Activated CD4-positive, CD25-positive, alpha-beta regulatory T cell treated with anti-CD3 and anti-CD28 coated beads, Interleukin-2, amount 50 U/mL, for 72 hours (primary cell): ENCODE measurements at places on chromosomes 7 and 10.
A peak's percentile ranks its signal among the peaks of the same experiment; 100 is the strongest.

- no peak for DNase-seq
Observed at GRCh38 chr7:121071662-121072061, 83.2 kb downstream of the CPED1 start.

DNA sequence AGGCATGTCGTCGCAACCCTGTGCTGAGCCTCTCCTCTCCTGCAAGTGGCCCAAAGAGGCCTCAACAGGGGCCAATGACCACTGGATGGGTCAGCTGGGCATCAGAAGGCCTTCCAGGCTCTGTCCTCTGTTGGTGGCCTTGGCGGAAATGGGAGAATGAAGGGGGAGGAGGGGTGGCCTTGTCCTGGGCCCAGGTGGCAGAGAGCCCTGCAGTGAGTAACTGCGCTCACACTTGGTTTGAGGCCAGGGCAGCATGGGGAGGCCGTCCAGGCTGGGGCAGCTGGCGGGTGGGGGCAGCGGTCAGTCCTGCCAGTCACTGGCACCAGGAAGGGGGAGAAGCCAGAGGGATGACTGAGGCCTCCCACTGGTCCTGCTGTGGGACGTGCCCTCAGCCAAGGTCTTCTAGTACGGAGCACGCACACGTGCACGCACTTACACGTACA lies 59.8 kb downstream of the LHPP start:
- DNase-seq = no peak

GRCh38 chr7:151900986-151901621 lies 24.2 kb upstream of the PRKAG2 start:
- DNase-seq = no peak

DNA sequence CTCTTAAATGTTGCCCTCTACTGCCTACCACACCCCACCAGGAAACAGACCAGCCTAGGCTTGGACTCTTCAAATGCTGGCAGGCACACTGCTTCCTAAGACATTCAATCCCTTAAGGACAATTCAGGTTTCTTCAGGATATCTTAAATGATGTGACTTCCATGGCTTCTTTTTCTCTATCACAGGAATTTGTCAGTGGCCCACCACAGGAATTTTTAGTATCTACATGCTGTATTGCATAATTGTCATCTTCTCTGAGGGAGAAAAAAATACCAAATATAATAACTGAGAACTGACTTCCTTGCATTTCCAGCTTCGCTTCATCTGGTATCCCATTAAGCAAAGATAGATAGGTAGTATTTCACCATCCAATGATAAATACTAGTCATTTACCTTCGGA lies 129.3 kb downstream of the WNT2 start:
- no peak for DNase-seq

GRCh38 chr7:49812534-49812933 lies 39.1 kb downstream of the VWC2 start:
- DNase-seq = no peak

DNA sequence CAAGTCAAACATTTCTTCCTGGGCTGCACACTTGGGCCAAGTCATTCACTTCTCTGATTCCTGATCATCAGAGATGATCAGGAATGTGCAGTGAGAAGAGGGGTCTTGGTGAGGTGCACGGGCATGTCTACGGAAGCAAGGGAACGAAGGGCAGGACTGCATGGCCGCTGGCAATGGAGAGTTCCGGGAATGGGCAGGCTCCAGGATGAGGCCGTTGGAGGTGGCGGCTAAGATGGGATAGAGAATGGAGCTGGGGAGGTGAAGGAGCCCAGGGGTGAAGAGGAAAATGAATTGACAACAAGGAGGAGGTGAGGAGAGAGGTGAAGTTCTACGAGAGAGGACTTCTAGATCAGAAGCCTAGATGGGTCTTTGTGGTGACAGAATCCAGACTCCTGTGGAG lies 260.0 kb downstream of the GRID1 start:
- DNase-seq = no peak

DNA sequence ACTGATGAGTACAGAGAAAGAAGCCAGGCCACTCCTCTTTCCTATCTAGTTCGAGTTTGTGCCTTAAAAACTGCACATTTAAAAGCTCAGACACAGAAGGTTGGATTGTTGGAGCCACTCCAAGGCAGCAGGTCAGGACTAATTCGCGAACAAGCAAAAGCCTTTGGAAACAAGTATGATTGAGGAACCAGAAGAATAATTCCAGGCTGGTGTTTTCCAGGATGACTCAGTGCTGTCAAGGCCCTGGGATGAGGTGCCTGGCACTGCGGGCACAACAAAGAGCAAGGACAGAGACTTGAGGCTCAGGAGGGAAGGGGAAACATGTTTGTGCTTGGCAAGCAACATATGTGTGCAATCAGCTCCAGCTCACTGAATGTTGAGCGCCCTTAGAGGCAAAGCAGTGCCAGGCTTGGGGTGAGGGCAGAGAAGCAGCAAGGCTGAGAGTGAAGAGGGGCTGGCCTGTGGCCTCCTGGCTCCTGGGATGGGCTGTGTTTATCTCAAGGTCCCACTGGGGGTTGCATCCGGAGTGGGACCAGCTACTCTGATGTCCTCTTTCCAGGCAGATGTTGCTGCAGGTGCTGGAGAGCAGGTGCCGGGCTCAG lies 44.1 kb downstream of the VSTM4 start:
- no peak for DNase-seq

- no peak for DNase-seq
Observed at GRCh38 chr7:73869011-73869798, 8.2 kb downstream of the TMEM270 start.

GRCh38 chr7:14294637-14295036 lies 305.2 kb upstream of the ETV1 start:
- no peak for DNase-seq

DNA sequence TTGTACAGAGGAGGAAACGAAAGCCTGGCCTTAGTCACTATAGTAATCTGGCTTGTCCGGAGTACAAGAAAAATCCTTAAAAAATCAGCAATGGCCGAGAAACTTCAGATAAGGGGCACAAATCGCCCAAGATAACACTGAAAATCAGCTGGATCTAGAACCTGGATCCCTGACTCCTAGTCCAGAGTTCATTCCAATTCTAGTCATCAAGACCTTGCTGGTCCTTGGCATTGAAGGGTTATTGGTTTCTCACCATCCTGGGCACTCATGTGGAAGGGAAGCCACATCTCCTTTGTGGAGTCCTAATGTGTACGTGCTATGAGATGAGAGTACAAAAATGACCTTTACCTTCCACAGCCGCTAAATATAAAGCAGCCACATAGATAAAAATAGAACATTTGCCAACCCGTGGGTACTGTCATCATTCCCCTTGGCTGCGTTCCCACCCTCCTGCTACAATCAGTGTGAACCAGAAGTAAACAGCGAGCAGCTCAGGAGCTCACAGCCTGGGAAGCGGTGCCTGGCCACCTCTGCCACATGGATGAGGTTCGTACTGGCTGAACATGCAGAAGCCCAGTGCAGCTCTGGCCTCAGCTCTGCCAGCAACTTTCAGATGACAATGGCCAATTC lies 116.0 kb upstream of the PDLIM1 start:
- no peak for DNase-seq

DNA sequence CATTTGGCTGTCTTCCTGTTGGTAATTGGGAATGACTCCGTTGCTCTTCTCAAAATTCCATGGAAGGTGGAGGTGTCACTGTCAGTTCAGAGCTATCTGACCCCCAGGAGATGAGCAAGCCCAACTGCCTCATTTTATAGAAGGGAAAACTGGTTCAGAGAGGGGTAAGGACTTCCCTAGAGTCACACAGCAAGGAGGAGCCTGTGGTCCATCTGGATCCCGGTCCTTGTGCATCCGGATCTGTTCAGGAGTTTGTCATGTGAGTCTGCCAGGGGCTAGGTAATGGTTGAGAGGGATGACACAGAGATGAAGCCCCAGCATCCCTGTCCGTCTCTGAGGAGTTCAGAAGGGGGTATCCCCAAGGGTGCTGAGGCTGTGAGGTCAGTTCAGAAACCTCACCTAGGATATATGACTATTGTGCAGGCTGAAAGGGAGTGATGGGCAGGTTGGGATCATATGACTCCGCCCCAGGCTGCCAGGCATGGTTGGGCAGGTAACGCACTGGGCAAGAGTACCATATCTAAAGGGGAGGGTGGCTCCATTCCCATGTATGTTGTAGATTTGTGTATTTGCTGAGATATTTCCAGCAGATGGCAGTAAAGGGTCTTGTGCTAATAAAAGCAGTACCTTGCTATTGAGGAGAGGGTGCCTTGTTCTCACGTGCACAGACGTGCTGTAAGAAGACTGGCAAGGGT lies 16.0 kb upstream of the SLC29A3 start:
- no peak for DNase-seq

DNA sequence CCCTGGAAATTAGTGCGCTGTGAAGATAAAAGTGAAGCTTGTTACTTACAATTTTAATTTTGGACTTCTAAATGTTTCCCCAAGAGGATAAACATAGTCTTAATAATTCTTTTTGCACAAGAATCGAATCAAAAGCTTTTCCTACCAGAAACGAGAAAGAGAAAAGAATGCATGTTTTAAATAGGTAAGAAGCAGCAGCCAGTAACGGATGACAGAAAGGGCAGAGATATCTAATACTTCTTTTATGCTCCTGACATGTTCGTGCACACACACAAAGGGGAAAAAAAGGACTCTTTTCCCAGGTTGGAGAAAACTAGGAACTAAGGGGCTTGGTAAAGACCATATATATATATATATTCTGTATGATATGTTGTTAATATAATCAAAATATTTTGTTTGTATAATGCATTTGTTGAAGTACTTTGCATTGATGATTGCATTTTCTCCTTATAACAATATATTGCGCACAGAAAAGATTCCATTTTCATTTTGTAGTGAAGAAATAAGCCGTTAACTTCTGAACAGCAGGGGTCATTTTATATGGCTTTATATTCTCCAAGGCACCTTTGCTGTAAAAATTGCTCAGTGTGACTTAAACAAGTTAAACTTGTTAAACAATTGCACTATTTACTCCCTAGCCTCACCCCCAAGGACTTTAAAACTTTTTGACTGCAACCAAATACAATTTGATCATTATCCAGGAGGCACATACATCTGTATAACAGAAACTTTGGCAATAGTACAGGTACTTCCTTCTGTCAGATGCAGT lies 2.2 kb downstream of the PRKAR2B start:
- no peak for DNase-seq

DNA sequence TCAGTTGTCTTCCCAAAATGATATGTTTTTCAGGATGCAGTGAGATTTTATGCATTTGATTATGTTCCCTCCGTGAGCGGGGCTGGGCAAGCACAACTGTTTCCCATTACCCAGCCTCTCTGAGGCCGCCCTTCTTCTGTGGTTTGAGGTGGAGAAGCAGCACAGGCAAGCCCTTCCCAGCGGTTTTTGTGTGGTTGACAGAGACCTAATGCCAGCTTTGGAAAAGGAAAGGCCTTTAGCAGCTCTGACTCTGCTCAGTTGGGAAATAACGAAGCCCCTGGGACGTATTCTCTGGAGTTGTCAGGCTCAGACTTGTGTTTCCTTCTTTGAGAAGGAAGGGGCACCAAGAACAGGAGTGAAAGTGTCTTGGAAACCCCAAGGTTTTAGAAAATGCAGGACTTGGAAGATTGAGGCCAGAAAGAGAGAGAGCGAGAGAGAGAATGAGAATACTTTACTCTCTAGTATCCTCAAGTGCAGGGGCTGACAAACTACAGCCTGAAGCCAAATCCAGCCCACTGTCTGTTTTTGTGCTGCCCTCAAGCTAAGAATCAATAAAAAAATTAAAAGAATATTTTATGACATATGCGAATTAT lies 20.6 kb upstream of the PDCD4 start:
- no peak for DNase-seq

DNA sequence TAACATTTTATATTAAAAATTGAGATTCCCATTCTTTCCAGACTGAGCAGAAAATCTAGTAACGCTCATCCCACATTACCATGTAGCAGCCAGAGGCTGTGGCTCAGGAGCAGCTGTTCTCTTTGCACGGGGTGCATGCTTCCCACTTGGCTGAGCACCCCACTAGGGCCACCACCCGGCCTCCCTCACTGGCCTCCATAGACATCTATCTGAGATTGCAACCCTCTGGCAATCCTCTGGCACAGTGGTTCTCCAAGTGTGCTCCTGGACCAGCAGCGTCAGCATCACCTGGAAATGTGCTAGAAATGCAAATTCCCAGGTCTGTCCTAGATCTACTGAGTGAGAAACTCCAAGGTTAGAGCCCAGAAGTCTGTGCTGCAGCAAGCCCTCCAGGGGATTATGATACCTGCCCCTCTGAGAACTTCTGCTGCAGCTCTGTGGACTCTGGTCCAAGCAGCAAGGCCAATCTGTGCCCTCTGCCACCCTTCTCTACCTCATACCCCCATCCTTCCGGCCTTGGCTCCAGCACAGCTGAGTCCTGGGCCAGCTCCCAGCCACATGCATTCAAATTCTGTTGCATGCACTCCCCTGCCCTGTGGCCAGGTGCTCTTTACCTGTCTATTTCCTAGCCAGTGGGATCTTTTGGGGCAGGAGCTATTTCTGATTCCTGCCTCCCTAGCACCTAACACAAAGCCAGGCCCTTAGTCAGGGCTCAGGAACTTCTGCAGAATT lies 301.5 kb downstream of the GRID1 start:
- peak; percentile 16 for DNase-seq

DNA sequence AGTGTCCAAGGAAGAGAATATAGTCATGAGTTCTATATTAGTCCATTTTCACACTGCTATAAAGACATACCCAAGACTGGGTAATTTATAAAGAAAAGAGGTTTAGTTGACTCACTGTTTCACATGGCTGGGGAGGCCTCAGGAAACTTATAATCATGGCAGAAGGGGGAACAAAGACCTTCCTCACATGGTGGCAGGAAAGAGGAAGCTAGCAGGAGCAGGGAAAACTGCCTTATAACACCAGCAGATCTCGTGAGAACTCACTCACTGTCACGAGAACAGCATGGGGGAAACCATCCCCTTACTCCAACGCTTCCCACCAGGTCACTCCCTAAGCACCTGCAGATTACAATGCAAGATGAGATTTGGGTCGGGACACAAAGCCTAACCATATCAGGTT lies 139.0 kb upstream of the ZNF438 start:
- DNase-seq = no peak

GRCh38 chr10:100183481-100183880 lies 2.3 kb downstream of the ERLIN1 start:
- DNase-seq = no peak

- DNase-seq = no peak
Observed at GRCh38 chr10:122336332-122336731, 38.2 kb upstream of the PLEKHA1 start.

- no peak for DNase-seq
Observed at GRCh38 chr10:102109166-102110116, 10.7 kb downstream of the LDB1 start.
